ENCODE measurements at places on chromosomes 5 and 9. TPM values are rescaled to one million over a fixed set of nuclear protein-coding genes. Genes with fewer than 3 reads are reported as not detected.

DNA sequence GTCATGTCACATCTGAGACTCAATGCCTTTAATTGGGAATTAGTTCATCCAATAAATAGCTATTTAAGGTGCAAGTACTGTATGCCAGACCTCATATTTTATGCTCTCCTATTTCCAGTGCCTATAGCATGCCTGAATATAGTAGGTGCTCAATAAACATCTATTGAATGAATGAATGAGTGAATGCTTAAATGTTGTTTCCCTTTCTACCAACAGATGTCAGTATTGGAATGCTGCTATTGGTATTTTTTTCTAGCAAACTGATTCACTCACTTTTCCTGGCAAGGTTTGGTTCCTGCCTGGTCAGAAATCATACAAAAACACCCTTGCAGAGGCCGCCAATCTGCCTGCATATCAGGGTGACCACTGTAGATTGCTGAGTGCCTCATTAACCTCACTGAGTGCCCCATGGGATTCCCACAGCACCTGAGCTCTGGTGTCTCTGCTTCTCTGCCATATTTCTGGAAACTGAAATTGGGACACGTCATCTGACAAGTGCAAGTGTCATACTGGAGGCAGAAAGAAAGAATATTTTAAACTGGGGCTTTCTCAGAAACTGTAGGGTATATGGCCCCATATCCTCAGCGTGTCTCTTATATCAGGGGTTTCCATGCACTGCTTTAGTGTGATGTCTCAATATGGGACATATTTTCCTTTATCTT, 359.7 kb downstream of the TRIM32 start:
- H3K27ac ChIP-seq, result no peak overlapping the region
- H3K4me1 ChIP-seq, result no peaks in the 10 kb centered on the region
- no peak overlapping the region for H3K4me3 ChIP-seq
- H3K27me3 ChIP-seq, result no peaks in the 10 kb centered on the region
- H3K36me3 ChIP-seq, result no peaks in the 10 kb centered on the region

Gene SPARC
- 10.0 TPM for polyA plus RNA-seq

GRCh38 chr5:175821790-175822211, 49.6 kb upstream of the CPLX2 start:
- no peaks in the 10 kb centered on the region for H3K4me1 ChIP-seq
- DNase-seq, result no peak
- no peaks in the 10 kb centered on the region for H3K36me3 ChIP-seq
- H3K27me3 ChIP-seq, result peaks cover 13% of the 10 kb centered on the region

Gene PCSK5
- not detected for polyA plus RNA-seq

Gene CREBRF
- polyA plus RNA-seq, result 2.0 TPM

Gene SPRY4
- polyA plus RNA-seq, result 14.9 TPM

Gene DDX4
- not detected for polyA plus RNA-seq

DNA sequence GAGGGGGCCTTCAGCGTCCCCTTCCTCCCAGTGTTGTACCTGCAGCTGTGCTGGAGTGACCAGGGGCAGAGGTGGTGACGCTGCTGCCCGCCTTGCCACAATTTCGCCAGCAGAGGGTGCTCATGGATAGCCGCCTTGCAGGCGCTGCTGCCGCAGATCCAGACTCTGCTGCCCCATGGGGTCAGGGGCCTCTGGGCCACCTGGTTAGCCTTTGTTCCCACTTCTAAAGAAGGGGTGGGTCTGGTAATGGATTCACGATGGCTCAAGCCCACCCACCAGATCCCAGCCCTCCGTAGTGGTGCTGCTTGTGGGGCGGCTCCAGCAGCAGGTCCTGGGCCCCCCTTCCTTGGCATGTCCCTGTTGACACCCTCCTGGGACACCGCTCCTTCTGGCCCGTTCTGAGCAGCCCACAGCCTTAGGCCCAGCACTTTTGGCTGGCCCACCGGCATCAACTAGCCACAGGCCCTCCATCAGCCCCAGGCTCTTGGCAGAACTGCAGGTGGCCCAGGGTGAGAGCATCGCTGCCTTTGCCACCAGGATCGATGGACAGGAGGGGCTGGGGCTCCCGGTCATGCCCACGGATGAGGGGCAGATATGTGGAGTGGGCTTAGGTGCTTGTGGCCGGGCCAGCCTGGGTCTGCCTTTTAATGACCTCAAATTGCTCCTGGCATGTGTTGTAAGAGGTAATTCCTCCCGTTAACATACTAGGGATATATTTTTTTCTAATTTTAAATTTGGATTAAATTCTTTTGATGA, 57.2 kb downstream of the COL5A1 start:
- no peak overlapping the region for H3K27ac ChIP-seq
- H3K36me3 ChIP-seq, result no peaks in the 10 kb centered on the region
- H3K27me3 ChIP-seq, result peaks cover 12% of the 10 kb centered on the region
- peaks cover 10% of the 10 kb centered on the region for H3K4me1 ChIP-seq
- DNase-seq, result peak; percentile 77
- H3K4me3 ChIP-seq, result no peak overlapping the region

DNA sequence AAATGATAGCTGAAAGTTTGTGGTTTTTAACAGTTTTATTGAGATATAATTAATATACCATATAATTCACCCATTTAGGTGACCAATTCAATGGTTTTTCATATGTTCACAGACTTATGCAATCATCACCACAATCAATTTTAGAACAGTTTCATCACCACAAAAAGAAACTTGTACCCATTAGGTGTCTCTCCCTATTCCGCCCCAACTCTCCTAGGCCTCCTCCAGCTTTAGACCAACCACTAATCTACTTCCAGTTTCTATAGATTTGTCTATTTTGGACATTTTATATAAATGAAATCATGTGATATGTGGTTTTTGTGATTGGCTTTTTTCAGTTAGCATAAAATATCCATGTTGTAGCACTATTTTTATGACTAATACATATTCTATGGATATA, 38.6 kb downstream of the YTHDC2 start:
- no peak for DNase-seq
- H3K4me3 ChIP-seq, result no peak overlapping the region
- no peaks in the 10 kb centered on the region for H3K4me1 ChIP-seq
- H3K27ac ChIP-seq, result no peak overlapping the region
- H3K27me3 ChIP-seq, result no peaks in the 10 kb centered on the region

DNA sequence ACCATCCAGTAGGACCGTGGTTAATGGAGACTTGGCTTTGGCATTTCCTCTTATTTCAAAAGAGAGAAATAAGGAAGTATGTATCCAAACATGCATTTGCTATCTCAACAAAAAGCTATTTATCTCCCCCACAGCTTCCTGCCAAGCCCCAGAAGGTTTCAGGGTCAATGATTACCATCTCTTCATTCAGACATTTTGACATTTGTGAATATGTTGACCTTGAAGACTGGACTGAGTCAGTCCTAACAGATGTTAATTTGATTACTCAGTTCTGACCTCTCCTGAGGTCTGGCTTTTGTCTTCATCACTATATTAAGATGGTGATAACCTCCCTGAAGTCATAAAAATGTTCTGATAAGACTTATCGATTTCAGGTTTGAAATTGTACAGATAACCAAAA, 479.4 kb downstream of the AGTPBP1 start:
- H3K4me1 ChIP-seq, result no peaks in the 10 kb centered on the region
- H3K4me3 ChIP-seq, result no peak overlapping the region
- DNase-seq, result no peak
- H3K27ac ChIP-seq, result no peak overlapping the region
- H3K27me3 ChIP-seq, result no peaks in the 10 kb centered on the region
- H3K36me3 ChIP-seq, result no peaks in the 10 kb centered on the region

Gene CARTPT
- not detected for polyA plus RNA-seq

DNA sequence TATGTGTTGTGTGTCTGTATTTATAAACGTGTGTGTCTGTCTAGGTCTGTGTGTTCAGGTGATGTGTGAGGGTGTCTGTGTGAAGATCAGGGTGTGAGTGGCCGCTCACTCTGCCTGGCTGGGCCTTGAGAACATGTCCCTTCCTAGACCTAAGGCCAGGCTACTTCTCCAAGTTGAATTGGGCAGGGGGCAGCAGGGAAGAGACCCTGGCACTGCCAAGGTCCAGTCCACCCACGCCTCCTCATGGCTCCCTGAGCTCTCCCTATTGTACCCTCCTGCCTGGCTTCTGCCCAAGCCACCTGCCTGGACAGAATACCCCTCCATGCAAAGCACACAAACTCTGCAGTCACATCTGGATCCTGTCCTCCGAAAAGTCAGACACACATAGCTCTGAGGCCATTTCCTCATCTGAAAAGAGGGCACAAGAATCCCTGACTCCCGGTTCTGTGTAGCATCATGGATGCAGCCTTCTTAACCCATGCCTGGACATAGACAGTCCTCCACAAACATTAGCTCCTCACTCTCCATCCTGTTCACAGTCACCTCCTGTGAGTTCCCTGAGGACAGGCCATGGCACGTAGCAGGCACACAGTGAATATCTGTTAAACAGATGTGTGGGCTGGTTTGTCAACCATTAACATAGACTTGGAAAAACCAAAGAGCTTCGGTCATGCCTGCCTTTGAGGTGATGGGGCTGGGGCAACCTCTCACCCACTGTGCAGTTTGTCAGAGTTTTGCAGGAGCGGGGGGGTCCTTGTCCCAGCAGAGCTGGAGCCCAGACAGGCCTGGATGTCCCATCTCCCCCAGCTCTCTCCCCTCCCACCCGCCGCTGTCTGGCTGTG, 167.8 kb upstream of the MVB12B start:
- H3K4me3 ChIP-seq, result no peak overlapping the region
- H3K36me3 ChIP-seq, result no peaks in the 10 kb centered on the region
- no peak overlapping the region for H3K27ac ChIP-seq
- H3K27me3 ChIP-seq, result peaks cover 3% of the 10 kb centered on the region
- no peak for DNase-seq

Gene C9
- polyA plus RNA-seq, result not detected

DNA sequence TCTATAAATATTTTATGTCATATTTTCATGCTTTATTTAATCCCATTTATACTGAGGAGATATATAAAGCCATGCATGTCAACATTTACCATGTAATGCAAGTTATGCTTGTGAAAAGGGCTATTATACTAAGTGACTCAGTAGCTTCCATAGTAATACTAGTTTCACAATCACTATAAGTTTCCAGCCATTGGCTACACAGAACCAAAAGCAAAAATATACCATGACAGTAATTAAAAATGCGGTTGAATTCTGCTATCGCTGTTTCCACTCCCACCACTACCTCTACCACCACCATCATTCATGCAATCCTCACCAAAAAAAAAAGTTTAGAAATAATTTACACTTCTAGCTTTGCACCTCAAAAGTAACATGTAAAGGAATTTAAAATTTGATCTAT, 60.2 kb downstream of the MLLT3 start:
- H3K4me1 ChIP-seq, result no peaks in the 10 kb centered on the region
- no peak overlapping the region for H3K27ac ChIP-seq
- H3K36me3 ChIP-seq, result no peaks in the 10 kb centered on the region
- H3K4me3 ChIP-seq, result no peak overlapping the region

DNA sequence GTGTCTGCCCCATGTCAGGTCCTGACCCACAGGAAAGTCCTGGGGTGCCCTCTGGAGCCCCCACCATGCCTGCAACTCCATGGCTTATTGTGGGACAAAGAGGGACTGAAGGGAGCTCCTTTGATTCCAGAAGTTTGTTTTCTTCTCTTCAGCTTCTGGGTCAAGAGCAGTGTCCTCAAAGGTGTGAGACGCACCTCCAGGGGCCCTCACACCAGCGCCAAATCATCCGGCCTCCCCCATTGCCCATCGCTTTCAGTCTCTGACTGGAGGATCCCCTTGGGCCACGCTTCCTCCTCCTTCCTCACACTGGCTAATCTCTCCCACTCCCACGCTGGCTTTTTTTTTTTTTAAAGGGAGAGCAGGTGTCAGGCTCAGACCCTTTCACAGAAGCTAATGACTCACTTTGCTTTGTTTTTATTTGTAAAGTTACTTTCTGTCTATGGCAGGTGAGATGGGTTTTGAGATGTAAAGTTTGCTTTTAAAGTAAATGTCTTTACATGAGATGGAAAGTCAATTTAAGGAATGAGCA, 16.7 kb downstream of the CDHR2 start:
- no peak overlapping the region for H3K4me3 ChIP-seq
- no peak for DNase-seq
- no peaks in the 10 kb centered on the region for H3K36me3 ChIP-seq
